NCI-H1048 (cell line): ENCODE measurements at places on chromosomes 11 and 22.

GRCh38 chr11:104873252-104873651 lies 25.0 kb downstream of the CASP12 start:
- DNase-seq = no peak

DNA sequence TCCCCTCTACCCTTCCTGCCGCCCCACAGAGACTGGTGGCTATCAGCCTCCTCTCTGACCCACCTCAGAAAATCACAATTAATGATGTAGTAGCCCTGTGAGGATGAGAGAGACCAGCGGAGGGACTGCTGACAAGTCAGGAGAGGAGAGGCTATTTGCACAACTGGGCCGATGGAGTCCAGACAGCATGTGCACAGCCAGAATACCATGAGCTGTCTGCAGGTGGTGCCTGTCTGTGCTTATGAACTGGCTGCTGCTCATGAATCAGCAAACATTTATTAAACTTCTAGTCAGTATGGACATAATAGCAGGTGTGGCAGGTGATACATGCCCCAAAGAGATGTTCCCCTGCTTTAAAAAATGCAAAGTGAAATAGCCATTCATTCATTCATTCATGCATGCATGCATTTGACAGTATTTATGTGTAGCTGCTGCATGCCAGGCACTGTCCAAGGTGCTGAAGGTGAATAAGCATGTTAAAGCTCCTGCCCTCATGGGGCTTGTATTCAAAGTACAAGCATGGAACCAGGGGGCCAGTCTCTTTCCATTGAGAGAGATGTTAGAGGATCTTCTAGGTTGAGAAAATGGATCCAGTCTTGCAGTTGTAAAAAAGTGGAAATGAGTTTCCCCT lies 141.3 kb downstream of the GRIK4 start:
- DNase-seq = no peak

DNA sequence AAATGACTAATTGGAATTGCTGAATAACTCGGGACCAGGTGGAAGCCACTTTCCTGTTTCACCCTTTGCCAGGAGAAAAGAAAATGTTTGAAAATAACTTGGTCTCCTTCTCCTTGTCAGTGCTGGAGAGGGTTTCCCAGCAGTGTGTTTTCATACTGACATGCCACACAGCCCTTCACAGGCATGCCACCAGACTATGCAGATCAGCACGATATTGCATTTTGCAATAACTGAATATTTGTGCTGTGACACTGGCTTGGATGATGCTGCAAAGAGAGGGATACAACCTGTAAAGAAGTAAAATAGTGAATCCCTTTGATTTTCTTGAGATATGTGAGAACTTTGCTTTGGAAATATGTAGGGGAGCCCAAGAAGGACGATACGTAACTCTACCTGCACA lies 200.0 kb upstream of the NAV2 start:
- no peak for DNase-seq

- no peak for DNase-seq
These were observed 30.5 kb upstream of the MSANTD2 start for GRCh38 chr11:124830749-124831148.

- no peak for DNase-seq
These were observed 4.2 kb downstream of the MUC5B start for GRCh38 chr11:1226986-1227550.

DNA sequence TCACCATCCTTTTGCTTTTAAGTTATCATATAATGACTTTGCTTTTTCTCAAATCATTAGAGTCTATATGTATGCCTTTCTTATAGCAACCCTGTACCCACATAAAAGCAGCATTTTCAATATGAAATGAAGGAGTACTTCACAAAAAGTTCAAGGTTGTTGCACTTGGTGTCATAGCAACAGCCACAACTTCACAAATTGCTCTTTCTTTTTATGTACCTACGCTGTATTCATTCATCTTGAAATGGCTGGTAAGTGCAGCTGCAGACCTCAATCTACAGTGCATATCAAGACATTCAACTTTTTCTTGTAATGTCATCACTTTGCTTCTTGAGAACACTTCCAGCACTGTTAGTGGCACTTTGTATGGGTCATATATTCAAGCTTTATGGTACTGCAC lies 18.6 kb downstream of the CWC15 start:
- DNase-seq = no peak

GRCh38 chr11:32908619-32909018 lies 16.0 kb downstream of the QSER1 start:
- no peak for DNase-seq

- no peak for DNase-seq
These were observed 25.5 kb downstream of the CHORDC1 start for GRCh38 chr11:90197377-90197776.

- DNase-seq = no peak
These were observed 14.8 kb downstream of the ALG12 start for GRCh38 chr22:49903322-49904039.

- peak; percentile 0 for DNase-seq
These were observed 1348.2 kb upstream of the RAG2 start for GRCh38 chr11:37946155-37946766.

DNA sequence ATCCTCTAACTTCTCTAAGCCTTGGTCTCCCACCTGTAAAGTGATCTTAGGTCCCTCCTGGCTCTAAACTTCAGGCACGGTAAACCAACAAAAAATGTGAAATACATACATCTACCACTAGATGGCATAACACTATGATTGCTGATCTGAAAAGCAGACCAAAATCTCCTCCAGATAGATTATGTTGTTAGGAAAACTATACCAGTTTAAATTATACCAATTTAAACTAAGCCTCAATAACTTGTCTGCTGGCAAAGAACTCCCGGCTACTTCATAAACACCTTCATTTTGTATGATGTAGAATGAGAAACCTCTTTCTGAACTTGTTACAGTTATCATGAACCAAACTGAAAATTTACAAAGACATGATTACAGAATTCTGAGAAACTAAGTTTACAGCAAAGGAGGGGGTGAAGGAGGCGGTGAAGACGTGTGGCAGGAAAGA lies 85.9 kb downstream of the SBF2 start:
- no peak for DNase-seq

DNA sequence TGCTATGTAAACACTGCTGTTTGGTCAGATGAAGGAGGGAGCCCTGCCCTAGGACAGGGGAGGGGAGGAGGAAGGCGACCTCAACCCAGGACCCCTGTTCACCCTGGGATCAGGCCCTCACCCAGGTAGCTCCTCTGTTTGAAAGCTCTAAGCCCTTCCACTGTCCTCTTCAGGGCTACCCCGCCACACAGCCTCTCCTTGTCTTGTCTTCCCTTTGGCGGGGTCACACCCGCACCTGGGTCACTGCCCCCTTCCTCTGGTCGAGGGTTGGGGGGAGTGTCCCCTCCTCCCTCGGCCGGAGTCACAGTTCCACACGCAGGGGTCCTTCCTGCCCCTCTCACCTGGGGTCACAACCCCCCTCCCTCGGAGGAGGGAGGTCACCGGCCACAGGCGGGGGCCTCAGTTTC lies 463 bp upstream of the PTPMT1 start:
- no peak for DNase-seq

- no peak for DNase-seq
These were observed 36.8 kb downstream of the CELF1 start for GRCh38 chr11:47516155-47516554.

- DNase-seq = no peak
These were observed 14.6 kb downstream of the FAM83F start for GRCh38 chr22:40009292-40009774.

DNA sequence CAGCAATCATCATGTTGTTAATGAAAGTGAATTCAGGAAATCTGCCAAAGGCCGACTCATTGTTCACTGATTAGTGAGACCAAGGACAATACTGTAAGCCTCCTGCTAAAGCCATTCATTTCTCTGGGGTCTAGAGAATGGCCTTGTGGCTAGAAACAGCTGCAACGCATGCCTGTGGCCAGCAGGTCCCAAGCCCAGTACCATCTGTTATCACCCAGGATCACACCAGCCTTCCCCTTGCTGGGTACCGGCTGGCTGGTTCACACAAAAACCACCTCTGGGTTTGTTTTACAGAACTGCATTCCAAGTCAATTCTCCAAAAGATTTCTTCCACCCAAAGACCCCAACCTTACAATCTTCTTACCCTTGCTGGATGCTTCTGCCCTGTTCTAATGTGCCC lies 1.1 kb downstream of the PLAAT5 start:
- DNase-seq = no peak
